ENCODE measurements at places on chromosomes 6 and 20.

DNA sequence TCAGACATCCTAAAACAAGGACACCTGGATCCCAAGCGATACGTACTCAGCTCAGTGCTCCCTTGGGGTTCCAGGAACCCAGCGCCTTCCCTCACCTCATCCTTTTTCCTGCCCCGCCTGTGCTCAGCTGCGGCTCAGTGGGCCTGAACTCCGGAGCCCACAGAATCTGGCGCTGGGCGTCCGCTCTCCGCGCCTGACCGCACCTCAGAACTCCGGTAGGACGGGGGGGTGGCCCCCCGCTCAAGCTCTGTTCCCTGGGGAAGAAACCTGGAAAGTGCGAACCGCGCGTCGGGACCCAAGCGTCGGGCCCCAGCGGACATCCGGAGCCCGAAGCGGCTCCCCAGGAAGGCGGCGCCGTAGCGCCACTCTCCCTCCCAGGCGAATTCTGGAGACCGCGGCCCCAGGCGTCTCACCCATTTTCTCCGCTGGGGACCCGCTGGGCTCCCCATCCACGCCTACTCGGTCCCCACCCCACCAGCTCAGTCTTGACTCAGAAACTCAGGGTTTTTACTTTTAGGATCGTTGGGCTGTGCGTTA, 336 bp upstream of the LY6G5C start:
- no peak for DNase-seq

- no peak for DNase-seq
Measured at GRCh38 chr6:16437095-16437494, 198.7 kb downstream of the GMPR start.

- DNase-seq: no peak
Measured at GRCh38 chr6:71459162-71459561, 170.6 kb downstream of the OGFRL1 start.

DNA sequence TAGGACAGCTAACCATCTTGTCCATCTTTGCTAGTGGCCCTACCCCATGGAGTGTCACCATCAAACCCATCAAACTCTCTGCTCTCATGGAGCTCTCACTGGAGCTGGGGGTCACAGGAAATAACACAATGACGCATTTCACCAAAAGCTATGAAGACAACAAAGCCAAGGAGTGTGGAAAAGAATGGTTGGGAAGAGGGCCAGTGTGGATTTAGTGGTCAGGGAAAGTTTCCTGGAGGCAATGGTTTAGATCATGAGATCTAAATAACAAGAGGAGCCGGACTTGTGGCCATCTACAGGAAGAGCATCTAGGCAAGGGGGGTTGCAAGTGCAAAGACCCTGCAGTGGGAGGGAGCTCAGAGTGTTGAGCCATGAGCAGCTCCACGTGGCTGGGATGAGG, 189.5 kb downstream of the BMP7 start:
- no peak for DNase-seq

DNA sequence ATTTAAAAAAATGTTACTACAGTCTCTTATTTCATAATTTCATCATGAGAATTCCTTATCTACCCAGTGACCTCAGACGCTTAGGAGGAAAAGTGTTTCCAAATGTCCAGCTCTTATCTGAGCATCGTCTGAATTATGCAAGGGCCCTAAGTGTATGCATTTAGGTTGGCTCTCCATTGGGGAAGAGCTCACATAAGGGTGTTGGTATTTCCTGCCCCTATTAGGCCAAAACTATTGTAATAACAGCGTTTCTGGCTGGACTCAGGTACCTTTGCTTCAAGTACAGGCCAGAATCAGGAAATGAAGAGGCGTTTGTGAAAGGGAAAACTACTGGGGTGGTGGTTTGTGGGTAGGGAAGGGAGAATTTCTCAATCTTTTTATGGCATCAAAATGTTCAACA, 40.4 kb upstream of the SGK1 start:
- DNase-seq: no peak

DNA sequence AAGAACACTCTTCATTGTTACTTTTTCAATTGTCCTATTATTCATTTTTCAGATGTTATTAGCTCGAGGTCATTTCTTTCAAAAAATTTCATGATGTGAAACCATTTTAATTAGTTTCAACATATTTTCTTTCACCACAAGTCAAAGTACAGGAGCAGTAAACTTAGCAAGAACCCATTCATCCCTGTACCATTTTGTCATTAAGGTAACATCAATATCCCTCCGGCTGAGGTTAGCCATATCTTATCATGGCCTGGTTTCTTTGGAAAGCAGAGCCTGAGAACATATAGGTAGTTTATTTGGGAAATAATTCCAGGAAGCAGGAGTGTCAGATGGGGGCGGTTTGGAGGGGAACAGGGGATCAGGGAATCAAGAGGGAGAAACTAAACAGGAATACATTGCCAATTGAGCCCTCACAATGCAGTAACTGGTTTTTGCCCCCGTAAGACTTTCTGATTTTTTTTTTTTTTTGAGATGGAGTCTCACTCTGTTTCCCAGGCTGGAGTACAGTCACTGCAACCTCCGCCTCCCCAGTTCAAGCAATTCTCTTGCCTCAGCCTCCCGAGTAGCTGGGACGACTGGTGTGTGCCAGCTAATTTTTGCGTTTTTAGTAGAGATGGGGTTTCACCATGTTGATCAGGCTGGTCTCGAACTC, 83.7 kb downstream of the MKKS start:
- no peak for DNase-seq

Measured in cardiac septum (tissue), 1 donor.